ENCODE measurements at places on chromosomes 7 and 10.

GRCh38 chr10:93334901-93335327 lies 147.2 kb downstream of the MYOF start:
- DNase-seq, result no peak

- no peak for DNase-seq
These were observed 12.8 kb upstream of the FMC1 start for GRCh38 chr7:139328375-139328774.

- DNase-seq, result no peak
These were observed 294.3 kb upstream of the KLF14 start for GRCh38 chr7:131028295-131028694.

GRCh38 chr10:127354992-127355391 lies 158.6 kb upstream of the INSYN2A start:
- no peak for DNase-seq

DNA sequence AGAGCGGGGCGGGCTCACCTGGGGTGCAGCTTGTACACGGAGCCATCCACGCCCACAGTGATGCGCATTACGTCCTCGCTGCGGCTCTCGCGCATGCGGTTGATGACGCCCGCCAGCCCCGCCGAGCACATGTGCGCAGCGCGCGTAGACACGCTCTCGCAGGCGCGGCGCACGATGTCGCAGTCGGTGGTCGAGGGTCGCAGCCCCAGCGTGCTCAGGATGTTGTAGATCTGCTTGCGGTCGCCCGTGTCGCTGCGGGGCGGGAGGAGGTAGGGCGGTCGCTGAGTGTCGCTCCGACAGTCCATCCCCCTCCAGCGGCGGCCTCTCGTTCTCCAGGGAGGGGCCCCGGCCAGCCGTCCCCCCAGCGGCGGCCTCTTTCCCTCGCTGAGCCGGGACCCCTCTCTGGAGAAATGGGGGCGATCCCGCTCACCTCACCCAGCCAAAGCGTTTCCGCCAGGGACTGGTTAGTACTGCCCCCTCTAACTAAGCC lies 4.4 kb upstream of the MYL7 start:
- DNase-seq, result no peak

DNA sequence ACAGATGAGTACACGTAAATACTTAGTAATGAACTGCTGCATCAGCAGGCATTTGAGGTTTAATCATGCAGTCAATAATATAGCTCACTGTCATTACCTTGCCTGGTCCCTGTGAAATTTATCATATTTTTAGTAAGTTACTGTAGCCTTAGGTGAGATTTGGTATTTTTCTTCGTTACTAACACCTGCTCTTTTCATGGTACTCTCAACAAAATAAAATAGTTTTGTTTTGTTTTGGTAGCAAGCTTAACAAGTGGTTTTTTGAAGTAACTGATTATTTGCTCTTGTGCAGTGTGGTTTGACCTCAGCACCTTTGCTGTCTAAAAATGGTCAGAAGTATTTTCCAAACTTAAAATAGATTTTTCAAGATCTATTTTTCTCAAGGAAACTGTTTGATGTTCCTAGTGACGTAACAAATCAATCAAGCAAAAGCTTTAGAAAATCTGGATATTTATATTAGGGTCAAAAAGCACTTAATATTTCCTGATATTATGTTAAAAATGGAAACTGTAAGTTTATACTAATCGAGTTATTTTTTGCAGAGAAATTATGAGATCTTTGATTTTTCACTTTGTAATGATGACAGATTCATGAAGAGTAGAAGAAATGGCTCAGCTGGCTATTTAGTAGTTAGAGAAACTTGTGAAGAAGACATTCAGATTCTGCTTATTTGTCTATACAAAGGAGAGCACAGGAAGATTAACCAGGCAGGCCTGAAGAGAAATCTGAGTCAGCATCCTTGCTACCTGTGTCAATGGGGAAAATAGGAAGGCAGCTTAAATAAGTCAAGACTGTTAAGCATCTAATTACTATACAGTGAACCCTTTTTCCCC lies 21.0 kb upstream of the RPA3 start:
- no peak for DNase-seq

DNA sequence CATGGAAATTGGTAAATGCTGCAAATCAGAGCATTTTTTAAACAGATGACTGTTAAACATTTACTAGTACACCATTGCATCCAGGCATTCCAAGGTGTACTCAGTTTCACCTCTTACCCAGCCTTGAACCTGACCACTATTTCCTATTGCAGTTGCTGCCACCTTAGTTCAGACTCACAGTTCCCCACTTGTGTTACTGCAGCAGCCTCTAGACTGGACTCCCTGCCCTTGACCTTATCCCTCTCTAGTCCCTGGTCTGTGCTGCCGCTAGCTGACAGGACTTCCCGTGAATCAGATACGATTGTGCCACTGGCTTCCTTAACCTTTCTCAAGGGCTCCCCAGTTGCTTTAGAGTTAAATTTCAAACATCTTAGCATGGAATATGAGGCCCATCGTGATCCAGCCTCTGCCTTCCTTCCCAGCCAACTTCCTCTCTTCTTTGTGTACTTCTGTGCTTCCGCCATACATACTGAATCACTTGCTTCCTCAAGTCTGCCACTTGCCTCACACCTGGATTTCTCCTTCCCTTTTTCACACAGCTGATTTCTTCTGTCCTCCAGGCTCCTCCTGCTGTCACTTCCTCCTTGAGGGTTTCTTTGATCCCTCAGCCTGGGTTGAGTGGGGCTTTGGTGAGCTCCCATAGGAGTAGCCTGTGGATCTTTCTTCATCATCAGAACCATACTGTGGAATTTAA lies 118.7 kb upstream of the GJD4 start:
- DNase-seq, result no peak

DNA sequence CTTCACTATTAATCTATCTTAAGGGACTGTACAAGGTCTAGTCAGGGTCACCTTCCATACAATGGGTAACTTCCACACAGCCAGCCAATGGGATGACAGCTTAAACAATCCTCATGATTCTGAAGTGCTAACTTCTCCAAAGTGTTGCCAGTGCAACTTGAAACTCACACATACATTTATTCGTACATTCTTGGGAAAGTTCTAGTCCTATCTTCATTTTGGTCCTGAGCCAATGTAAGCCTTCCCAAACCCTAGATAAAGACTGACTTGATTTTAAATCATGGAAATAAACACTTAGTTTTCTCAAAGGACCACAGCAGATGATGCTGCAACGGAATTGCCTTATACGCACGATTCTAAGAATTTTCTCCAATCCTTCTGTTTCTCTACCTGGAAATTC lies 117.5 kb upstream of the COL1A2 start:
- no peak for DNase-seq

GRCh38 chr10:22630234-22631174 lies 83.9 kb downstream of the PIP4K2A start:
- DNase-seq, result no peak

- no peak for DNase-seq
These were observed 1.6 kb upstream of the ANKRD2 start for GRCh38 chr10:97570789-97571471.

DNA sequence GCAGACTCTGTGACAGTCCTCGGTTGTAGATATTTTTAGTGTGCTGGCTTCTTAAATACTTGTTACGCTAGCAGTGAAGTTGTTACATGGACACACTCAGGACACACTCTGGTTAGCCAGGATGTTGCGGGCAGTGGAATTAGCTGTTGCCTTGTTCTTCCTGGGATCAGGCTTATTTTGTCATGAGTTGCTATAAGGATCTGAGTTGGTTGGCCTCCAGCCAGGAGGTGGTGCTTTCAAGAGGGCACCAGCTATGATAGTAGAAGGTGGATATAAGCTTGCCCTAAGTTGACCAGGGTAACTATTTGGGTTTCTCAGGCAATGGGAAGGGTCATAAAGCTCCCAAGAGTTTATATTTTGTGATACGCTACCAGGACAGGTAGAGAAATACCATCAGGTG lies 150.1 kb upstream of the C1GALT1 start:
- no peak for DNase-seq

- DNase-seq, result no peak
These were observed 456.7 kb downstream of the LRMDA start for GRCh38 chr10:75887992-75888680.

DNA sequence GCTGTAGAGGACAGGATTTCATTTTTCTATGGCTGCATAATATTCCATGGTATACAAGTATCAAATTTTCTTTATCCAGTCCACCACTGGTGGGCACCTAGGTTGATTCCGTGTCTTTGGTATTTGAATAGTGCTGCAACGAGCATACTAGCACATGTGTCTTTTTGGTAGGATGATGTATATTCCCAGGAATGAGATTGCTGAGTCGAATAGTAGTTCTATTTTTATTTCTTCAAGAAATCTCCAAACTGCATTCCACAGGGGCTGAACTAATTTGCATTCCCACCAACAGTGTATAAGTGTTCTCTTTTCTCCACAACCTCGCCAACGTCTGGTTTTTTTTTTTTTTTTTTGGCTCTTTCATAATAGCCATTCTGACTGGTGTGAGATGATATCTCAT lies 550.0 kb downstream of the REEP3 start:
- no peak for DNase-seq

- no peak for DNase-seq
These were observed 12.7 kb upstream of the BTBD16 start for GRCh38 chr10:122258136-122259074.

- no peak for DNase-seq
These were observed 1115.6 kb upstream of the GHITM start for GRCh38 chr10:83023662-83024061.

DNA sequence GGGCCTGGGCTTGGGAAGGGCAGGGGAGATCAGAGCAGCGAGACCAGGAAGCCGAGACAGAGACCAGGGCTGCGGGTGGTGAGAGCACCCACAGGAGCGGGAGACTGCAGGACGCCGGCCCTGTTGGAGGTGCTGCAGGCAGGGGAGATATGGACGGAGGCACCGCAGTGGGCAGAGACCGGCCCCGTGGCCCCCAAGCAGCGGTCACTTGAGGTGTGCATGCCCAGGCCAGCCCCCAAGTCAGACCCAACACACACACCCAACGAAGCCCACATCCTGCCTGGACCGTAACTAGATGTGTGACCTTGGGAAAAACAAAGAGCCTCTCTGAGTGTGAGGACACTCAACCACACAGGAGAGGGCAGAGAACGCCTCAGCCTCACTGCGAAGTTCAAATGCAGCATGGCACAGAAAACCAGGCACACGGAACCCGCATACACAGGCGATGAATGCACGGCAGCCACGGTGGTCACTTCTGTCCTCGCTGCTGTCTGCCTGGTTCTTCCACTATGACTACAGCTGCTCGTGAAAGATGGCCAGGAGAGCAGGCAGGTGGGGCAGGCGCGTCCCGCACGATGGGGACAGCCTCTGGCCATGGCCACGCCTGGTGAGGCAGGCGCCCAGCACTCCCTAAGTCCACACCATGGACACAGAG lies 214.7 kb downstream of the MAD1L1 start:
- DNase-seq, result no peak

DNA sequence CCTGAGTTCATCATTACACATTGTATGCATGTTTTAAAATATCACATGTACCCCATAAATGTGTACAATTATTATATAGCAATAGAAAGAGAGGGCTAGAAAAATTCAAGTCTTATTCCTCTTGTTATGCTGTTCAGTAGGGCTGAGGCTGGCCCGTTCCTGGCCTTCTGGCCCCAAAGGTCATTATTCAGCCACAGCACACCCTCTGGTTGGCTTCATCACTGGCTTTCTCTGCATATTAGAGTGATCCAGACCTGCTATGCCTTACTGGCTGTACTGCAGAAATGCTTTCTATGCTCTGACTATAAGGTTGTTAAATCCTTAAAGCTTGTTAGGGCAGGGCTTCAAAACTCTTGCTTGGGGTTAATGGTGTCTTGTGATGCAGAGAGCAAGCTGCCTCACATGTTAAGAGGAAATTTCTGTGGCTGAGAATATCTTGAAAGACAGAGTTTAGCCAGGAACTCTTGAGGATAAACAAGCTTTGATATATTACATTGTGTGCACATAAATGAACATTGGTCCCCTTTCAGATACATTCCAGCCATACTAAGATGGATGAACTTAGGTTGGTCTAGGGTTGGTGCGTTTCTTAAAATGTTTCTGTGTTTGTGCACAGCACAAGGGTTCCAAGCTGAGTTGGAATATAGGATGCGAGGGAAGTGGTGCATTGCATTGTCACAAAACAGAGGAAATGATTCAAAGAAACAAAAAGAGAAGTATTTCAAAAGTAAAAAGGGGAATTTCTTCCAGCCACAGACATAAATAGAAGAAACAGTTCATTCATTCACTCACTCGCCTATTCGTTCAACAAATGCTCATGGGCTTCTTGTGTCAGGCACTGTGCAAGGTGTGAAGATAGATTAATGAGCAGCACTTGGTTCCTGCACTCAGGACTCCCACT lies 61.6 kb upstream of the WDR11 start:
- DNase-seq, result no peak

Measured in HEK293T (cell line).